Activated B cell treated with CpG ODN at 0.5 μM for 24 hours (primary cell): ENCODE measurements at places on chromosomes 7 and 10. TPM values are rescaled to one million over a fixed set of nuclear protein-coding genes. Genes with fewer than 3 reads are reported as not detected.

DNA sequence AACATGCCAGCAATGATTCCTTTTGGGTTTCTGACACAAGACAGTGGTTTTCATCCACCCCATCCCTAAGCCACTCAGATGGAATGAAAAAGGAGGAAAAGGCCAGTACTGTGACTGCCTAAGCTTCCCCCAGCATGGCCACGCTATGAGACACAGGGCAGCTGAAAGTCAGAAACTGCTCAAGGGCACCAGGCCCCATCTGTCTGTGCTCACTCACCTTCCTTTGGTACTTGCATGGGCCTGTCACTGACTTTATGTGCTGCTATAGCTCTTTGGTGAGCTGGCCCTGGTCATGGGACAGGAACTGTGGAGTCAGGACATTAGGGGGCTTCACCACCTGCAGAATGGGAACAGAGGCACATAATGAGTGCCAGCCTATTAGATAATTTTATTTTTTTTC, 21.2 kb upstream of the ACSM6 start:
- no peak for DNase-seq

- DNase-seq = no peak
Observed at GRCh38 chr10:116164291-116164690, 108.7 kb downstream of the GFRA1 start.

GRCh38 chr10:57142925-57143576, 782.0 kb upstream of the ZWINT start:
- no peak for DNase-seq

GRCh38 chr7:29270594-29271318, 76.2 kb downstream of the CHN2 start:
- DNase-seq = no peak

GRCh38 chr7:101919363-101920115, 102.1 kb downstream of the CUX1 start:
- DNase-seq = no peak

- DNase-seq = no peak
Observed at GRCh38 chr10:93313798-93314197, 168.3 kb downstream of the MYOF start.

DNA sequence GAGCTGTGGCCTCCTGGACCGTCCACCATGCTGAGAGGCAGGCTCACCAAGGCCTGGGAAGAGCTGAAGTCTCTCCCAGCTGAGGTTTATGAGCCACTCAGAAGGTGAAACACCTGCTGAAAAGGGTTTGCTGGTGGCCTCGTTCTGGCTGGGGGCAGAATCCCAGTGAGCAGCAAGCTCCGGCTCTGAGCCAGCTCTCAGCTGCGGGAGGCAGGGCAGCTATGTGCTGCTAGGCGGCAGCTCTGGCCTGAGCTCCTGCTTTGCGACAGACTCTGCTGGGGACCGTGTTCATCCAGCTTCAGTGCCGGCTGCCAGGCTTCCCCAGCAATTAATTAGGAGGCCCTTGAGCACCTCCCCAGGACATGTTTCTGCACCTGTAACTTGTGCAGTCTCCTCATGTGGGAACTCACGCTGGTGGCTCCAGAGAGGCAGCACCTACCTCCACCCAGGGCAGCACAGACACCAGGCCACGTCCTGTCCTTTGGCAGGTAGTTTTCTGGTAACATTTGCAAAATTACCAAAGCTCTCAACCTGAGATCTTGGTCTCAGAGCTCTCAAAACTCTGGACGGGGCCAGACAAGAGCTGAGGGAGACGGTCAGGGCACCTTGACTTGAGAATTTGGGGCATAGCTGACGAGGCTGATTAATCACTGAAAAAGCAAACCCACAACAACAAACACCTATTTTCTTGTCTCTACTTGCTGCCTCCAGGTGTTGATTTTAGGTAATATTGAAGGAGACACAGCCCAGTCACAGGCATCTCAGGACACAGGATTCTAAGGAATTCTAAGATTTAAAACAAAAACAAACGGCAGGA, 185.0 kb downstream of the TCERG1L start:
- no peak for DNase-seq

GRCh38 chr7:134546955-134547354, 2.0 kb upstream of the AKR1B15 start:
- no peak for DNase-seq

DNA sequence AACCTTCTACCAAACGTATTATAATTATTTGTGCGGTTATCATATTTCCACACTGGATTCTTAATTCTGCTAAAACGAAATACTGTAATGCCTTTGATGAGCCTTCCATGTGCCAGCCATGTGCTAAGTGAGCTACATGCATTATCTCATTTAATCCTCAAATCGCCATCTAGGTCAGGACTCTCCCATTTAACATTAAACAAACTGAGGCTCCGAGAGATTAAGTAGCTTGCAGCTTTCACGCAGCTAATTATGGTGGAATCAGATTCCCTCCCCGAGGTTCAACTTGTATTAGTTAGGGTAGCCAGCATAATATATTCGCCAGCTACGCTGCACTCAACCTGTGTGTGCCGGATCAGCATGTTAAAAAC, 798 bp upstream of the TSPAN33 start:
- no peak for DNase-seq

DNA sequence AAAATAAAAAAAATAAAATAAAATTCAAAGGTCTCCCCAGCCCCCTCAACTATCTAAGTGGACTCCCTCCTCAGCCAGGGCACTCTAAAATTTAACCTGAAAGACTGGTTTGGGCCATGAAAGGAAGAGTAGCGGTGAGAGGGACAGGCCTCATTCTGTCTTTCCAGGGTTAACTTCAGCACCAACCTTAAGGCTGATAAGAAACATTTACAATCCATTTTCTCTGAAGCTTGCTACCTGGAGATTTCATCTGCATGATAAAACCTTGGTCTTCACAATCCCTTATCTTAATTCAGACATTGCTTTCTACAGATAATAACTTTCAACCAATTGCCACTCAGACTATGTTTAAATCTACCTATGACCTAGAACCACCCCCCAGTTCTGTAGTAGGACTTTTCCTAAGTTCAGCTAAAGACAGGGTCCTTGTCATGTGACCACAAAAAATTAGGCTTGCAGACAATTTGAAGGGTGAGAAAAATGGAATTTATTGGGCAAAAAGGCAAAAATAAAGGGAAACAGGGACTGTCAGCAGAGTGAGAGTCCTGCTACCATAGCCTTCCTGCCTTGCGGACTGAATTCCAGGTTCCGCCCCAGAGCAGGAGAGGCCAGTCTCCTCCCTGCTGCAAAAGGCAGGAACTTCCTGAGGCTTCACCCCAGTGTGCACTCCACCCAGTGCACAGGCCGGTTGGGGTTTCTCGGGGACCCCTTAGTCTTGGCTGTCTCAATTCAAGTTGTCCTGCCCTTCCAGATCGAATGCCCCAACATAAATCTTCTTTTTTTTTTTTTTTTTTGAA, 26.0 kb downstream of the AGK start:
- no peak for DNase-seq

DNA sequence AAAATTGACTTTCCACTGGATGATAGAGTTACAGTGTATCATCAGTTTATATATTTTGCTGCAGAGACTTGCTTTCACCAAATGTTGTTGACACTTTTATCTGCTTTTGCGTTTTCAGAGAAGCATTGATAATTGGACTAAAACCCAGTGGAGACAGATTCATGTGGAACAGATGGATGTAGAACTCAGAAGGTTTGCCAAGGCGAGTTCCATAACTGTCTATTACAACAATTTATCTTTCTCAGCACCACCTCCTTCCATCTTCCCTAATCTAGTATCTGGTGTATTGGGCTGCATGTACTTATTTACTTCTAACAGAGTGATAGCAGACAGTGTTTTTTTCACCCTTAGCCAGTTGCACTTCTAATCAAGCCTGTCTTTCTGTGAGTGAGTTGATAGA, 73.3 kb downstream of the DNAH11 start:
- no peak for DNase-seq

DNA sequence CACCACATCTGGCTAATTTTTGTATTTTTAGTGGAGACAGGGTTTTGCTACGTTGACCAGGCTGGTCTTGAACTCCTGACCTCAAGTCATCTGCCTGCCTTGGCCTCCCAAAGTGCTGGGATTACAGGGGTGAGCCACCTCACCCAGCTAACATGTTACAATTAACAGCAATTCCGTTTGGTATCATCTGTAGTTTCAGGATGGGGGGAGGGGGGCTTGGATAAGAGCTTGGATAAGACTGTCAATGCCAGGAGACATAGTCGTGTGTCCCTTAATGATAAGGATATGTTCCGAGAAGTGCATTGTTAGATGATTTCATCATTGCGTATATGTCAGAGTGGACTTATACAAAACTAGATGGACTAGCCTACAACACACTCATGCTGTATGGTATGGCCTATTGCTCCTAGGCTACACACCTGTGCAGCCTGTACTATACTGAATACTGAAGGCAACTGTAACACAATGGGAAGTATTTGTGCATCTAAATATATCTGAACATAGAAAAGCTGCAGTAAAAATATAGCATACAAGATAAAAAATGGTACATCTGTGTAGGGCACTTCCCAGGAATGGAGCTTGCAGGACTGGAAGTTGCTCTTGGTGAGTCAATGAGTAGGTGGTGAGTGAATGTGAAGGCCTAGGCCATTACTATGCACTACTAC, 103.9 kb upstream of the TNS3 start:
- DNase-seq = no peak

DNA sequence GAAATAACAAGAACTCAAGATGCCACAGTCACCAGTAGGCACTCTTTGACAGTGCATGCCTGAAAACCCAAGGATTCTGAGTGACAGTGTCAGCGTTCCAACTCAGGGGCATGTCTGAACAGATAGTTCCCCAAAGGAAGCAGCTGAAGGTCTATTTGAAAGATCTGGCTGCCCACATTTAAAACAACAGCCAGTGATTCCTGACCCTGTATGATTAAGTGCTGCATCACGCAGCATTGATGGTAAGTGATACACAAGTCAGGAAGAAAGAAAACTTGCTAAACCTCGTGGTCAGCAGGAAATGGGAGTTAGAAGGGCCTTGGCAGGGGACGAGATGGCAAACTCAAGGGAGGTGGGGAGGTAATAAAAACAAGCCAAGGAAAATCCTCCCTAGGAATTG, 1013.1 kb downstream of the TYW1 start:
- no peak for DNase-seq

DNA sequence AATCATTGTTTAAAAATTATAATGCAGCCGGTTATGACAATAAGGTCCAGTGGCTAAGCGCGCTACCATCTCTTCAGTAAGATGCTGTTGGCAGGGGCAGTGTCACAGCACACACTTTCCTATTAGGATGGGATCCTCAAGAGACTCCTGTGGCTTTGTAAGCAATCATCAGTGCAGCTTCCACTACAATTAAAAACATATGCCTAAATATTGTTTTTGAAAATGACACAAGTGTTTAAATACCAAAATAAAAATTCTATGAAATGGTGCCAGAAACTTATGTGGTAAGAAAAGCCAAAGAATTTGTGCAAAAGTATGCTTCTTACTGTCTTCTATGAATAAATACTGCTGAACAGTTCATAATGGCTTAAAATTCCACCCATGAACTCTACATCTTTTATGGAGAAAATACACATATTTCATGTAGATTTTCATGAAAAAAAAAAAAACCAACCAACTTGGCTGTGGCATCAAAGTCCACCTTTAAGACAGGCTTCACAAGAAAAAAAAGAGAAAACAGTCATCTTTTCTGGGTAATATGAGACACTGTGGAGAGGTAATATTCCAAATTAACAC, 132.8 kb downstream of the SEMA3C start:
- DNase-seq = no peak

GRCh38 chr7:154902600-154903082, 100.3 kb downstream of the PAXIP1 start:
- no peak for DNase-seq

- DNase-seq = no peak
Observed at GRCh38 chr10:77204171-77204570, 433.4 kb downstream of the KCNMA1 start.

DNA sequence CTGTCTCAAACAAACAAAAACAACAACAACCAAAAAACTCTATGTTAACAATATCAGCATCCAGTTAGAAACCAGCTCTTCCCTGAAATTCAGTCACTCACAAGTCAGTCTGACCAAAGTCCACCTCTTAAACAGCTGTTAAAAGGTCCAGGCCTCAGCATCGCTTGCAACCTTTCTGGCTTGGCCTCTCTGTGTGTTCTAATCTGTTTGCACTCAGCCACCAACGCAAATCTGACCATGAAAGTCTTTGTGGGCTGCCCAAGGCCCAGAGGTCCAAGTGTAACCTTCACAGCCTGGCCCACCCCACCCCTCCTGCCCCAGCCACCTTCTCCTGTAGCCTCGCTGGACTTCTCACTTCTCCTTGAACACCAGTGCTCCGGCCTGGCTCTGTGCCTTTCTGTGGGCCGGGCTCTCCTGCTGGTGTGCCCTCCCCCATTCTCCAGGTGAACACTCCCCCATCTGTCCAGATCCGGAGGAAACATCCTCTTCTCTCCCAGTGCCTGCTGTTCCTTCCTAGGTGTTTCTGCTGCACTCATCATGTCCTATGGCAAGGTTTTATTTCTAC, 72.2 kb upstream of the EFCAB10 start:
- no peak for DNase-seq

GRCh38 chr7:43565786-43566185, 17.1 kb upstream of the STK17A start:
- no peak for DNase-seq

- no peak for DNase-seq
Observed at GRCh38 chr7:2037301-2037807, 195.4 kb downstream of the MAD1L1 start.

DNA sequence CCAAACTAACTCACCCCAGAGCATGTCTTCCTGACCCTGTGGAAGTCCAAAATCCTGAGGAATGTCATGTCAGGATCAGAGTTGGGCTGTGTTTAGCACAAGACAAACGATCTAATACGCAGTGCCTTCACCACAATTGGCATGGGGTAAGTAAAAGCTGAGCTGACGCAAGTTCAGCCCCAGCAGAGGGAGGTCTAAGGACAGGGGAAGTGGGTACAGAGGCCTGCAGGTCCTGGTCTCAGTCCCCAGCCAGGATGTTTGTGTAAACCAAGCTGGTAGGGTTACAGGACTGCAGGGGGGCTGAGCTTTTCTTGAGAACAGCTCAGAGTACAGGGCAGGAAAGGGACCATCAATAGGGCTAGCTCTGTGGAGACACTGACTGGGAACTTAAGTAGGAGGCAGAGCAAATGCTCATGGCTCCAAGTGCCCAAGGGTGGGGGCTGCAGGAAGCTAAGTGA, 5.3 kb upstream of the KCNIP2 start:
- no peak for DNase-seq

The PON3 gene
- not detected in 2 replicates for total RNA-seq

The CALCR gene
- total RNA-seq = not detected in 2 replicates

The AOAH gene
- total RNA-seq = 1.4 and 2.4 TPM in 2 replicates

The OLAH gene
- total RNA-seq = not detected in 2 replicates

The SYT15B gene
- 0.12 TPM in 1 of 2 replicates, not detected in the other for total RNA-seq

The HGF gene
- total RNA-seq = not detected in 2 replicates

The MINDY3 gene
- 23.2 and 23.4 TPM in 2 replicates for total RNA-seq

The CYP2C19 gene
- total RNA-seq = not detected in 2 replicates

The SDK1 gene
- 0.32 and 1.3 TPM in 2 replicates for total RNA-seq

The CCL24 gene
- 0.81 and 1.2 TPM in 2 replicates for total RNA-seq

The LIPM gene
- total RNA-seq = not detected in 2 replicates

The SPDYE1 gene
- total RNA-seq = not detected in 2 replicates

The EIF5AL1 gene
- 1.4 and 2.1 TPM in 2 replicates for total RNA-seq

The CRHR2 gene
- not detected in 2 replicates for total RNA-seq

The LZTS2 gene
- 12.6 and 14.9 TPM in 2 replicates for total RNA-seq

The OR2A14 gene
- total RNA-seq = not detected in 2 replicates
